Caco-2 (cell line): ENCODE measurements at places on chromosomes 11 and 22. TPM values are rescaled to one million over a fixed set of nuclear protein-coding genes. Genes with fewer than 3 reads are reported as not detected.

DNA sequence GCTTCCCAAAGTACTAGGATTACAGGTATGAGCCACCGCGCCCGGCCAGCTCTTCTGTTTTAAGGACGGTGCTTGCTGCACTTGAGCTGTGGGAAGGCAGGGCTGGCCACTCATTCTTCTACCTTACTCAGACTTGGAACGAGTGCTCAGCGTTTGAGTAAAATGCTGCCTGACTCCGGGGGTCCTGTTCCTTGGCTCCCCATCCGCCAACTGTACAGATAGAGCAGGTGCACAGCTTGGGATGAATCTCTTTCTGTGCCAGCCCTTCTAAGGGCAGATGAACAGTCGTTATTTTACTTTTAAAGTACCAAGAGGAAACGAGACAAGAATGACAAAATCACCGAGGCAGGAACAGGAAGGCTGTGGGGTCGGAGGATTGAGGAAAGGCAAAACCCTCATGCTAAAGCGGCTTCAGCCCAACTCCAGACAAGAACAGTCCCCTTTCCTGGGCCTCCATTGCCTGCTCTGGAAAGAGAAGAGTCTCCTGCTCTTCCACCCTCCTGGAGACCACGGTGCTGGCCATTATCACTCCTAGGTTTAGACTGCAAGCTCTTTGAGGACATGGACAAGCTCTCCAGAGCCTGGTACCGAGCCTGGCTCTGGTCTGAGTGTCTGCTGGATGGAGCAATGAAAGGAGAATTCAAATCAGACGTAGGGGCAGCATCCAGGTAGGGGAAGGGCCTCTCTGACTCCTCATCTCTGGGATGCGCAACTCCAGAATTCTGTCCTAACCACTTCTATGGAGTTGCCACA, 1.1 kb upstream of the SUN2 start:
- H3K27me3 ChIP-seq, result no peaks in the 10 kb centered on the region

GRCh38 chr11:3849297-3849874, 6.1 kb upstream of the STIM1 start:
- H3K4me1 ChIP-seq, result peaks cover 7% of the 10 kb centered on the region
- H3K27ac ChIP-seq, result no peak overlapping the region
- H3K36me3 ChIP-seq, result no peaks in the 10 kb centered on the region
- DNase-seq, result no peak

DNA sequence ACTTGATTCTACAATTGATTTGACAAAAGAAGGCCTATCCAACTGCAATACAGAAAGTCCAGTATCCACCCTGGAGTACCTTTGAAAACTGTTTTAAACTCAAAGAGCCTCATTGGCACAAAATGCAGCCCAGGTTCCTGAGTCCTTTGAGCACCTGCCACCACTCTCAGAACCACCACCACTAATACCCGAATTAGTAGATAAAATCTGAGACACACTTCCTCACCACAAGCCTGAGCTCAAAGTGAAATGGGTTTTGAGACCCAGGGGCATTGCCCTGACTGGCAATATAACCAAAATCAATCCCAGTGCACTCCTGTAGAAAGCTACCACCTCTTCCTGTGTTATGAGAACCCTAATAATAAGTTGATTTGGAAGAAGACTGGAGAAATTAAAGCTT, 215.7 kb downstream of the CSNK2A3 start:
- no peak overlapping the region for H3K4me3 ChIP-seq
- H3K4me1 ChIP-seq, result peaks cover 13% of the 10 kb centered on the region; the same call in 1 of the 2 replicates
- H3K36me3 ChIP-seq, result no peaks in the 10 kb centered on the region
- H3K27me3 ChIP-seq, result no peaks in the 10 kb centered on the region
- no peak for DNase-seq

The C11orf87 gene
- not detected in 2 replicates for total RNA-seq
